DMS79 treated with DMSO at 0.1 percent for 48 hours (cell line): ENCODE measurements at places on chromosomes 6 and 20.

DNA sequence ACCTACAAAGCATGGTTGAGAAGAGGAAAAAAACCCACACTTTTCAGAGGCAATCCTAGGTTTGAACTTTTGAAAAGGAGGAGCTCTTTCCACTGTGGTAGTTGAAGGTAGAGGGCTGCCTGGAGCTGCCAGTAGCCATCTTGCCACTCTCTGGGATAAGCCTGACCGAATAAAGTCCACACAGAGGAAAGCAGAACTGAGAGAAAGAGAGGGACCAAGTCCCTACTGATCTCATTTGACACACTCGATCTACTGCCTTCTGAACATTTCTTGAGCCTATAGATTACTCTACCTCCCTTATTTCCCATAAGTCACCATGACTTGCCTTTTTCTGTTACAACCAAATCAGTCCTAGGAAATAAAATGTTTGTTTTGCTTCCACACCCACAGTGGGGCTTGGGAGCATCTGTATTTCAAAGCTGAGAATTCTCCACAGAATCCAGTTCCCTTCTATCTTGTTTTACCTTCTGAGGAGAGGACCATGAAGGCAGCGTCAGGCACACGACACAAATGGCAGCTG, 147.0 kb upstream of the PTPRK start:
- DNase-seq, result no peak

DNA sequence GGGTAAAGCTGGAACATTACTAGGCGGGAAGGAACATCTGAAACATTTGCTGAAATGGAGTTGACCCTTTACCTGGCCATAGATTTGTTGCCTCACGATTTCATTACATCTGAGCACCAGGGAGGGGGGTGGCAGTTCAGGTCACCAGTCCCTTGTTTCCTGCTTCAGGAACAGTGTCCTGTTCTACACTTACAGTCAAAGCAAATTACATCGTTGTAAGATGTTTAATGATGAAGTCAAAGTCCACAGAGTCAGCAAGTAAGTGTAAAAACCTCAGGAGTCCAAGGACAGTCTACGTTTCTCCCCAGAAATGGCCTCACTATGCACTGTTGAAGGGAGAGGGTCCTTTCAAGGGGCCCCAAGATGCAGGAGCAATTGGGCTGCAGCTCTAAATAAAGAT, 8.9 kb upstream of the MICB start:
- no peak for DNase-seq

GRCh38 chr6:131208787-131209186, 73.5 kb downstream of the AKAP7 start:
- DNase-seq, result no peak

DNA sequence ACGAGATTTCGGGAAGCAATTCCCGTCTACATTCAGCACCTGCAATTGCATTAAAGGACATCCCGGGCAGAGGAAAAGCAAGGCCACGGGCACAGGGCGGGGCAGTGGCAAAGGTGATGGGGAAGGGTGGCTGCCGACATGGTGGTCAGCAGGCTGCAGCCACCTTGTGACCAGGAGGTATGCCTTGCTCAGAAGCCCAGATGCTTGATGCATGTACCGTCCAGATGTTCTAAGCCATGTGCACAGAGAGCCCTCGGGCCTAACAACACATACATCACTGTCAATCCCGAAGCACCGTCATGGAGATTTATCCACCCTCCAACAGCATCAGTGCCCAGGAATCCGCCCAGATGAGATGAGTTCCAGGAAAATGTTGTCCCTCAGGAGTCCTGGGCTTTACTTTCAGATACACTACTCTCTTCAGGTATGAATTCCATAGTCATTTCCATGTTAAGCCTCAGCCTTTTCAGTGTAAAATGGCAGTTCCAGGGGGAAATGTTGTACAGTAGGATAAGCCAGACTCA, 77.8 kb upstream of the FRMD1 start:
- no peak for DNase-seq

DNA sequence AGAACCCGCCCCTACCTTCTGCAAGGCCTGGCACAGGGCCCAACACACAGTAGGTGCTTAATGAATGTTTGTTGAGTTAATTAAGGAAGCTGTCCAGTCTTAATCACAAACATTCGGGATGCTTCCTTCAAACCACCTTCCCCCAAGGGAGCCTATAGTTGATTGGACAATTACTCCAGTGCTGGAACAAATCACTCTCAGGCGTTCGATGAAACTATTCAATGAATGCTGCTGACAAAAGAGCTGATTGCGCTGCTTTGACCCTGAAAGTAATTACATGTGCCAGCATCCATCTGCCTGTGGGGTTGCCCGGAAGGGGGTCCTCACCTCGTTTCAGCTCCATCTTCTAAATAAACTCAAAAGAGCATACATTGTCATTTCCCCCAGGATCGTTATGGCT, 112.0 kb upstream of the SRSF6 start:
- no peak for DNase-seq

DNA sequence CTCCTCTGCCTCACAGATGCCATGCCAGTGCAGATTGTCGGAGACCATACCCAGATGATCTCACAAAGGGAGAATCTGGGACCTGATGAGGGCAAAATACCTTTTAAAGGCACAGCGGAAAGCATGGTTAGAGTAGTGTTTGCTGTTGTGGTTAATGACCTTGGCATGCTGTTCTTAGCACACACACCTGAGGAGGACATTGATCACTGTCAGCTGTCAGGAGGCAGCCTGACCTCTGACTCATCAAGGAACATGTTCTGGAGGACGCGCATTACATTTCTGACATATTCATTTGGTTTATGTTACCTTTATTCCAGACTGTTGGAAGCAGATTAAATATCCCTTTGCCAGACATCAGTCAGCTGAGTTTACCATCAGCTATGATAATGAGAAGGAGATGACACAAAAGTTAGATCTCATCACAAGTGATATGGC, 57.1 kb downstream of the GOPC start:
- no peak for DNase-seq

GRCh38 chr20:704726-705125, 29.1 kb upstream of the SCRT2 start:
- DNase-seq, result no peak

GRCh38 chr20:3276680-3277015, 37.7 kb upstream of the SLC4A11 start:
- DNase-seq, result no peak

DNA sequence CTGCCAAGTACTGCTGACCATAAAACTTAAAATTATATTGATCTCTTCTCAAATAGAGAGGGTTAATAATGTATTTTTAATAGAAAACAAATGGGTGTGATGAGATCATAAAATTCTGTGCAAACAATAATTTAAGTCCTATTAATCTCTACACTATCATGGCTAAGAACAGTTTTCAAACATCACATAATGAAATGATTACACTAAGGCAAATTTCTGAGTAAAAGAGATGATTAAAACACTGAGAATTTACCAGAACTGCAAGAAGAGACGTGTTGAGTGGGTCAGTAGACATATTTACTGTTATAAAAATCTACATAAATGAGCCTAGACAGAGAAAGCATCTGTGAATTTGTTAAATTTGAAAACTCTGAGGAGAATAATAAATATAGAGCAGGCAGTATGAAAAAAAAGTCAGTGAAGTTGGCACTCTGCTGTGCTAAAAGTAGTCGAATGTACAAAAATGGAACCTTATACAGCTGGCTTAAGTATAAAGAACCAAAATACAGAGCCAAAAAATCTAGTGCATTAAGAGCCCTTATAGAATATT, 302.6 kb upstream of the MANEA start:
- no peak for DNase-seq

- no peak for DNase-seq
Measured at GRCh38 chr6:150153905-150154492, 11.2 kb downstream of the PPP1R14C start.

DNA sequence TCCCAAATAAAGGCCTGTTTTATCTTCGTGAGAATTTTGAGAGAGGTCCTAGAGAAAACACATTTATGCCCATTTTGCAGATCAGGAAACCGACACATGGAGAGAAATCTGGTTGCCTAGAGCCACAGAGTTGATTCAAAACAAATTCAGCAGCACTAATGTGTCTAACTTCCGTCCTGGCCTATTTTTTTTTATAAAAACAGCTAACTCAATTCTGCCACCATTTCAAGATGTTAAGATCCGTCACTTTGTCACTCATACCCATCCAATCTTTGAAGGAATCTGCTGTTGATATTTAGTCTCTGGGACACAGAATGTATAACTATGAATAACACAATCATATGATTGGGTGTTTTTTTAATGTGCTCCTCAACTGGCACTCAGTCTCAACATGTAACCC, 611.1 kb upstream of the ARID1B start:
- no peak for DNase-seq

GRCh38 chr20:1651268-1652058, 6.1 kb downstream of the SIRPG start:
- no peak for DNase-seq

DNA sequence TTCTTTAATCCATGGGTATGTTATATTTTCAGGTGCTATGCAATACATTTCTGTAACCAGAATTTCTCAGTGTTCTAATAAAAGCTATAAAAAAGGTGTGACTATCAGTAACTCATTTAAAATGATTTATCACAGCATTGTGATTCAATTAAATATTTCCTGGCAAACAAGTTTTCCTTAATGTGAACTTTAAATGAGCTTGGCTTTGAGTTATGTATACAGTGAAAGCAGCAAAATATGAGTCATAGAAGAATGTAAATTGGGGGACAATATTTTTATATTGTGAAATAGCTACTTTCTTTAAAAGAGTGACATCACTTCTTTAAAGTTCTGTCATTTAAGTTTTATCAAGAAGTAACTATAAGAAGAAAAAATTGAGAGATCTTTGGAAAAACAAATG, 484.9 kb upstream of the MAN1A1 start:
- DNase-seq, result no peak

- DNase-seq, result peak; percentile 70
Measured at GRCh38 chr20:53869466-53870258, 200.7 kb downstream of the BCAS1 start.

DNA sequence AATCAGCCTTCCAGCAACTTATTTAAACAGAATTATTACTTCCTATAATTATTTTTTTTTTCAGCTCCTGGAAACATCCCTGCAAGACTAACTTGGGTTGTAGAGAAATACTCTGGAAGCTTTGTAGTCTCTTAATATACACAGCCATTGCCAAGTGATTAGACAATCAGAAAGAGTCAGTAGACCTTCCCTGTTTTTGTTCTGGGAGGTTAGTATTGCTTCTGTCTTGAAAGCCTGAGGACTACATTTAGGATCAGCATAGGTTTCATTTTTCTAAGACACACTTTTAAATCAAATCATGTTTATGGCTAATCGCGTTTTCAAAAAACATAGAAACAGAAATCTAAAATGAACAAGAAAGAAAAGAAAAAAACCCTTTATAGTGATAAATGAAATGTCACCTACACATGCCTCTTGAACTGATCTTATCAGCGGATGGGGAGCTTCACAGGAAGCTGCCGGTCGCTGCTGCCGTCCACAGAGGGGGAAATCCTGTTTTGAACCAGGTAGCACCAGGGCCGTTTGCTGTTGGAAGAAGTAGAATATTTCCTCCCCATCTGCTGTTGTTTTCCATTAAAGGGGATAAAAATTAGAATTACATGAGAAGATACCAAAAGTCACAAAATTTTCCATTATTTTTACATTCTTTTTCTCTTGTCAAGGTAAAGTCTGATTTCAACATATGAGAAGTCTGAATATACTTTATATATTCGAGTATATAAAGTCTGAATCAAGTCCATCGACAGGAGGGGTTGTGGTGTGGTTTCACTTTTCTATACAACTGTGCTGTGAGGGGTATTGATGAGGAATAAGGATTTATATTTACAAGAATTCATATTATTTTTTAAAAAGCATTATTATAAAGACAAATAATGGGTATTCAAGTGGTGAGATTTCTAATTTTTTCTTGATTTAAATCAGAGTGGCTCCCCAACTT, 94.6 kb downstream of the ARMC2 start:
- DNase-seq, result no peak

DNA sequence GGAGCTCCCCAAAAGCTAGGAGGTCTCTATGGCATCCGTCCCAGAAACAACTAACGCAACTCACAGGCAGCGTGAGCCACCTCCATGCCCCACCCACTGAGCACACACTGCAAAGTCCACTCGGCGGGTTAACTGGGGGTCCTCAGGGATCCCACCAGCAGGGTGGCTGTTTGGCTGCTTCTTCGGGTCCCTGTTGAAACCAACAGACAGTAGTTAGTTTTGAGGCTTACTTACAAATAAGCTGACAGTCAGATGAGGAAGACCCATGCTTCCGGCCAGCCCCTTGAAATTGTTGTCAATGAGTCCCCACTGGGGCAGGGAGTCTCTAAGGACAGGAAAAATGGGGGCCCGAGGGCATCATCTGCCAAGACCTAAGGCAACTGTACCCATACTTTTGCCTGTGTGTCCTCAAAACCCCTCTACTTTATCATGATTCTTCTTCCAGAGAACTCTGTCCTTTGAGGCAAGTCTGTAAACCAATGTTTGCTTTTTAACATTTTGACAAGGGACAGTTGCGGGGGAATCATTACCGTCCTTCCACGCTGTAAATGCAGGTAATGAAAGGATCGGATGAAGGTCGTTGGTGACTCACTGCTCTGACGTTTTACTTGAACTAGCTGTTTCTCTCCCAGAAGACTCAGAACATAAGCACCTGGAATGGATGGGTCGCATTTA, 2.2 kb upstream of the PCK1 start:
- no peak for DNase-seq

DNA sequence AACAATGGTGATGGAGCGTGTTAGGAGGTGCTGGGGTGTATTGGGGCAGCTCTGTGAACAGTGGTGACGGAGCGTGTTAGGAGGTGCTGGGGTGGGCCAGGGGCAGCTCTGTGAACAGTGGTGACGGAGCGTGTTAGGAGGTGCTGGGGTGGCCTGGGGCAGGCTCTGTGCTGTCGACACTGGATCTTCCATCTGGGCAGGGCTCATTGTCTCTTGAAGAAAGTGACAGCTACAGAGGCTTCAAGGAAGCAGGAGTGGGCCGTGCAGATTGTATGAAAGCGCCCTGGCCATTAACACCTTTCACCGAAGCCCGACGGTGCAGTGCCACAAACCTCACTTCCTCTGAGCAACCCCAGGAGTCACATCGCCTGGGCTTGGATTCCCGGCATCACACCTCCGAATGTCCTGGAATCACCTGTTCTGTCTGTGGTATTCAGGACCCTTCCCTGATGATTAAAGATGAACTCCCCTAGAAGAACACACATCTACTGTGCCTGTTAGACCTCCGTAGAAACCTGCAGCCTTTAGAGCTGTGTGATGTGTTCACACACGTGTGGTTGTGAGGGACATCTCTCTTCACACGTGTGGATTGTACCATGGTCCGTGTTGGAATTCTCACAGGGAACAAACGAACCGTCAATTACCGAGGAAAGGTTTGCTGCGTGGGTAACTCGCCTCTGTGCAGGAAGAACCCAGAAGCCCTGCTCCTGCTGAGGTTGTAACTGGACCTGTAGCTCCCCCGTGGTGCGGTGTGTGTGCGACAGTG, 377.7 kb downstream of the THBS2 start:
- no peak for DNase-seq

DNA sequence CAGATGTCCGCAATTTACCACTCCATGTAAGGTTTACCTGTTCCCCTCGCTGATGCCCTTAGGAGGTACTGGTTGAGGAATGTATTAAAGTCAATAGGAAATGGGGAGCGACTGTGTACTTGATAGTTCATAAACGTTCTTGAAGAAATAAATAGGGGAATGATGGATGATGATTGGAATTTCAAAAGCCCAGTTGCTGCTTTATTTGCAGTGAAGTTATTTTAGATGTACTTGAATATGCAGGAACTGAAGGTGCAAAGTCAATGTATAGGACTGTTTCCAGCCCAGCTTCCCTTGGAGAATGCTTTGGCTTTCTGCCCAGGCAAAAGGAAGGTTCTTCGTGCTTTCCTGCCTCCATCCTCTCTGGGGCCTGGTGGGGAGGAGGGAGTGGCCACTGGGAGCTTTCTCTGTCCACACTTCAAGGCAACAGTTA, 19.8 kb downstream of the ADGRF5 start:
- DNase-seq, result no peak
